CD4-positive, alpha-beta T cell treated with Interferon alpha-2 for 1 hour (primary cell): ENCODE measurements at places on chromosomes 12 and 14.

DNA sequence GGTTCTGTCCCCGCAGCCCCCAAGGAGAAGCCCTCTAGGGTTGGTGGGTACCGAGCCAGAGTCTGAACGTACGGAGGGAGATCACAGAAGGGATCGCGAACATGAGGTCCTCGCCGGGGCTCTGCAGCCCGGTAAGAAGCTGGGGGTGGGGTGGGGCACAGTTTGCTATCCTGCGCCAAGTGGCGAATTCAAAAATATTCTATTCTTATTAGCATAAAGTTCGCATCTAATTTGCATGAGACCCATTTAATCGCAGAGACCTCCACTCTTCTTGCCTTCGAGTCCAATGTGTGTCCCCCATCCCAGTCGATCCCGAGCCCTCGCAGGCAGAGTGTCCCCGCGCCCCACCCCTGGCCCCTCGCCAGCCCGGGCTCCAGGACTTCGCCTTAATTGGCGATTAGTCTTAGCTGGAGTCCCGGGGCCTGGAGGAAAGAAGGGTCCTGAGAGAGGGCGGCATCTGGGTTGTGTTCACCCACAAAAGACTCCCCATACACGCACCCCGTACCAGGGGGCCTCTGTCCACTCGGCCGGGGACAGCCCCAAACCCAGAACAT, 604 bp upstream of the ARHGEF25 start:
- DNase-seq: no peak

DNA sequence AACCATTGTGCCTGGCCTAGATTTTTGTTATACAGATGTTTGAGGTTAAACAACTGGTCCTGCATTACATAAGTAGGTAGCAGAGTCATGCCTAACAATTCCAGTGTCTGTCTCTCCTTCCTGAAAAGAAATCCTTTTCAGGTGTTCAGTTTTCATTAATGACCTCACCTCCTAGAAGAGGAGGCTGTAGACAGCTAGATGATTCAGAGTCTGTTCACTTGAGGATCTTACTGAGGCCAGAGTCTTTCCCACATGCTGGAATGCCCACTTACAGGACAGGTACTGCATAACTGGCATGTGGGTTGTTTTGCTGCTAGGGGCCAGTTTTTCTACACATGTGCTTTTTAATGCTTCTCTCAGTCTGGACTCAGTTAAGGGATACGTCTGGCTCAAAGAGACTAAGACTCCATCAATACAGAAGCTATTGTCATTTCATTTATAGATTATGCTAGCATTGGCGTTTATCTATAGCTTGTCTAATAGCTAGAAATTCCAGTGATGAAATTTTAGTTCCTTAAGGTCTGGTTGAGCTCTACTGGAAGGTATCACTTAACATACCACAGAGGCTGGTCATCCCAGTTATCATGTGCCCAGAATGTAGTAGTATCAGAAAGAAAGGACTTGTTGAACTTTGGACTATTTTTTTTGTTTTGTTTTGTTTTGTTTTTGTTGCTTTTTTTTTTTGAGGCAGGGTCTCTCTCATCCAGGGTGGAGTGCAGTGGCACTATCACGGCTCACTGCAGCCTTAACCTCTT, 206.4 kb downstream of the ERC1 start:
- DNase-seq: no peak

- no peak for DNase-seq
Observed at GRCh38 chr12:24200010-24200409, 250.5 kb upstream of the SOX5 start.

DNA sequence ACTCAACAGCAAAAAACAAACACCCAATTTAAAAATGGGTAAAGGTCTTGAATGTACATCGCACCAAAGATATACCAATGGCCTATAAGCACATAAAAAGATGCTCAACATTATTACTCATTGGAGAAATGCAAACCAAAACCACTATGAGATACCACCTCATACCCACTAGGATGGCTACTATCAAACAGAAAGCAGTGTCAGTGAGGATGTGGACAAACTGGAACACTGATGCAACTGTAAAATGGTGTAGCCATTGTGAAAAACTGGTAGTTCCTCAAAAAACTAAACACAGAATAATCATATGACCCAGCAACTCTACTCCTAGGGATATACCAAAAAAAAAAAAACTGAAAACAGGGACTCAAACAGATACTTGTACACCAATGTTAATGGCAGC, 49.3 kb downstream of the CDK17 start:
- no peak for DNase-seq

DNA sequence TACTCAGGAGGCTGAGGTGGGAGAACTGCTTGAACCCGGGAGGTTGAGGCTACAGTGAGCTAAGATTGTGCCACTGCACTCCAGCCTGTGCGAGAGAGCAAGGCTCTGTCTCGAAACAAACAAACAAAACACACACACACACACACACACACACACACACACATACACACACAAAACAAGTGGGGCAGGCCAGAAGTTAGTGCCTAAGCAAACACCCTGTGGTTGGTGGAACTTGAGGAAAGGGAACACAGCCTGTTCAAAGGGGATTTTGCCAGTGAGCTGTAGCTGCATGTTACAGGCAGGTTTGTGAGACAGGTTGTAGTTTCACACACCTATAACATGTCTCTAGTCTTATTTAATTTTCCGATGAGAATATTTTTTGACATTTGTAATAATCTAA, 175.3 kb upstream of the CLEC14A start:
- DNase-seq: no peak

DNA sequence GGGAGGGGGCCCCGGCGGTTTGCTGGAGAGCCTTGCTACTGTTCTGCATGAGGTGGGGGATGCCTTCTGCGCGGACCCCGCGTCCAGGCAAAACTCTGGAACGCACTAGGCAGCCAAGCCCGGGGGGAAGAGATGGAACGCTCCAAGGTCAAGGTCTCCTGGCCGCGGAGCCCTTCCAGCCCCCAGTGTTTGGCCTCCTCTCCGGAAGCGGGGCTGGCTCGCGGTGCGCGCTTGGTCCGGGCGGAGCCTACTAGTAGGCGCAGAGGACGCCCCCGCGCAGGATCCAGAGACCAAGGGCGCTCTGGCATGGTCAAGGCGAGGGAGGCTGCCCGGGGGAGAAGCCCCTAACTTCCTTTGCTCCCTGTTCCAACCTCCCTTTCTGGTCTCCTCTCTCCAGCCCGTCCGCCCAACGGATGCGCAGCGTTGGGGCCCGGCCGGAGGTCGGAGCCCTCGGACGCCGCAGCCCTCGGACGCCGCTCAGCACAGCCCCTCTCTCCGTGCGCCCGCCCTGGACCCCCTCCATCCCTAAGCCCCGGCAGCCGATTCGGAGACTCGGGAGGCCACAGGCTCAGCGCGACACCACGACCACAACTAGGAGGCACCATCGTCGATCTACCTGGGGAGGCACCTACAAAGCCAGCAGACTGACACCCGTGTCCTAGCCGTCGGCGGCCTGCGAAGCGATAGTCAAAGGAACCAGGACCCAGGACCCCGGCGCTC, 669 bp upstream of the KCNK13 start:
- no peak for DNase-seq

DNA sequence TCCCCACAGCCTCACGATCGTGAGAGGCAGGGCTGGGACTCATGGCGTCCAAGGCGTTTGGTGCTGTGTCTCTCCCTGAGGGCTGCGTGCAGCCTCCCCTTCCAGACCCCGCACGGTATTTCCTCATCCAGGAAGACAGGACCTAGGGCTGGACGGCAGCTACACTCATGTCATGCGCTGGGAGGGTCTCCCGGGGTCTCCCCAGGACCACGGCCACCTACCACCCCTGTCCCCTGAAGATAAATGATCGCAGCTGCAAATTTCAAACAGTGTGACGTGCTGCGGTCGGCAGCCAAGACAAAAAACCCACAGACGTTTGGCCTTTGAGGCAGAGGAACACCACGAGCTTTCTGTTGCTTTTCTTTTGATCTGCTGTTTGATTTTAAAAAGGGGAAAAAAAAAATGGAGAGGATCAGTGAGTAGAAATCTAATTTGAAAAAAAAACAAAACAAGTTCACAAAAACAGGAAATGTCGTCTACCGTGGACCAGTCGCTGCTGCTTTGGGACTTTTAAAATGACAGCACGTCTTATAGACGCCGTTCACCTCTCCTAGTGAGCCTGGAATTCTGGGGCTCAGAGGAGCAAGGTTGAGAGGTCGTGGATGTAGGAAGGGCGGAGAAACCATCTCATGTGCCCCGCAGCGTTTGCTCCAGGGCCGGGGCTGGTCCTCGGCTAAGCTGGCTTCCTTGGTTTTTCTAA, 237.6 kb downstream of the SLC41A2 start:
- peak; percentile 80 for DNase-seq

GRCh38 chr14:26525085-26525484, 72.7 kb downstream of the NOVA1 start:
- DNase-seq: no peak

DNA sequence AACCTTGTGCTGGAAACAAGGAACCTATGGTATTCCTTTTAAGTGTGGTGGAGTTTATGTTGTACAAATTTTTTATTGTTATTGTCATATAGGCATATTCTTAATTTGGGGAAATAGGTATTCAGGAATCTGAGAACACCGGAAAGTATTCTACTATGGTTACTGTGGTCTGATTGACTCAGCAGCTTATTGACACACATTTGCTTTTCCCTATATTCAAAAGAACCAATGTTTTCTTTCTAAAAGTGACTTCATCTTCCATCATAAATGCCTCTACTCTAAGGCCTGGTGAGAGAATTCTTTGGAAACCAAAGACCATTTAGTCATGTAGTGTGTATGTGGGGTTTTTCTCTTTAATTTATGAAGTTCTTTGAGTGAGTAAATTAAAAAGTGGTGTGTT, 474.8 kb downstream of the TMTC2 start:
- DNase-seq: no peak
